ENCODE measurements at places on chromosomes 2 and 18.
A peak's percentile ranks its signal among the peaks of the same experiment; 100 is the strongest.

DNA sequence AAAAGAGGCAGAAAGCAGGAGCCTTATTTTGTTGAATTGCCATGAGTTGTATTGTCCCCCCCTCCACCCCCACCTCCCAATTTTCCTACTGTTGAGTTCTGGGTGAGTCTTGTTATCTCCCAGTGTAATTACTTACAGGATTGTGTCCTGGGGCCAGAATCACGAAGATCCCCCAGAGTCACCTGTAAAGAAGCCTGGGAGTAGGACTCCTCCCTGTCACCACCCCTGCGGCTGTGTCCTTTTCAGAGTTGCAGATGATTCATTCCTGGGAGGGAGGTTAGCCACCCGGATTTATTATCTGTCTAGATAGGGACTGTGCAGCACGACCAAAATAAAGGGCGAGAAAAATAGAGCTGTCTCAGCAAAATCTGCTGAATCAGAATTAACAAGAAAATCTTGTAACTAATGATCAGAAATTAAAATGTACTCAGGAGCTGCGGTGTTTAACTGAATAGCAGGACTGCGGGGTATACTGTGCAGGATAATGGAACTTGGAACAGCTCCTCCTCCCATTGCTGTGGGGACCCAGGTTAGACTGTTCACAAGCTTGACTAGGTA, 81.7 kb upstream of the CAPN13 start:
- DNase-seq, result no peak

DNA sequence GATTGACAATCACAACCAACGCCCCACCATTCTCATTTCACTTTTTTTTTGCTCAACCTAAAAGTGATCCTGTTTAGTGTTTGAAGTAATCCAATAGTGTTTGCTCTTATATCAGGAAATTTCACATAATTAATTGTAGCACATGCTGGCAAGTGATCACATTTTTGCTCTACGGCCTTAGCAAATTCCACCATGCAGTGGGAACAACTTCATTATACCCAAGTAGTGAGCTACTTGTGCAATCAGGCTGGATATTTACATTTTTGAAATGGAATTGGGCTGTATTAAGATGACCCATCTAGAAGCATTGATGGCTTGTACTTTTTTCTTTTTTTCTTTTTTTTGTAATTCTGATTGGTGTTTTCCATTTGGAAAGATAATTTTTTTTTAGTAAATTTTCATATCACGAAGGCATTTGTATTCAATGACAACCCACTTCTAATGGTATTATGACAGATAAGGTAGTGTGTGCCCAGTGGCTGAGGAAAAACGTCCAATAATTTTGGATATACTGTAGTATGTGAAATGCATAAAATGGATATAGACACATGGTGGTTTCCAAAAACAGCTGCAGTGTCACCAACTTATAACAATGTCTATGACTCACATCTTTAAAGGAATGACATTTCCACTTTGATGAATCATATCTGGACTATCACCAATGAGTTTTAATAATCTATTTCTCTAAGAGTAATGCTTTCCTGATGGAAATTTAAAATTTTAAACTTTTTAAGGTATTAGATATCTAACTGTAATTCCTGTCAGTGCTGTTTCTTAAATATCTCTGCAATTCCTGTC, 130.6 kb downstream of the COL6A3 start:
- DNase-seq, result no peak

DNA sequence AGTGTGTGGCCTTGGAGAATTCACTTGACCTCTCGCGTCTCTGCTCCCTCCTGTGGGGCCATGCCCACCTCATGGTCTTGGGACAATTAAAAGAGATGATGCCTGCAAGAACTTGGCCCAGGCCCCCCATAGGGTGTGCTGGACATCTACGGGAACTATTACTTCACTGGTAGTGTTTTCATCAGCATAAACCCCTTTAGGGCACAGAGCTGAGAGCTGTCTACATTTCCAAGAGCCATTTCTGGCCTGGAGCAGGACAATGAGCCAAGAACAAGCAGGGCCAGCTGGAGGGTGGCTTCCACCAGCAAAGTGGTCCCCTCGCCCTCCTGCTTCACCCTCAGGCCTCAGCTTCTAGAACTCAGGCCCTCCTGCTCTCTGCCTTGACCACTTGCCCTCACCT, 232.3 kb downstream of the ZBTB7C start:
- DNase-seq, result no peak

DNA sequence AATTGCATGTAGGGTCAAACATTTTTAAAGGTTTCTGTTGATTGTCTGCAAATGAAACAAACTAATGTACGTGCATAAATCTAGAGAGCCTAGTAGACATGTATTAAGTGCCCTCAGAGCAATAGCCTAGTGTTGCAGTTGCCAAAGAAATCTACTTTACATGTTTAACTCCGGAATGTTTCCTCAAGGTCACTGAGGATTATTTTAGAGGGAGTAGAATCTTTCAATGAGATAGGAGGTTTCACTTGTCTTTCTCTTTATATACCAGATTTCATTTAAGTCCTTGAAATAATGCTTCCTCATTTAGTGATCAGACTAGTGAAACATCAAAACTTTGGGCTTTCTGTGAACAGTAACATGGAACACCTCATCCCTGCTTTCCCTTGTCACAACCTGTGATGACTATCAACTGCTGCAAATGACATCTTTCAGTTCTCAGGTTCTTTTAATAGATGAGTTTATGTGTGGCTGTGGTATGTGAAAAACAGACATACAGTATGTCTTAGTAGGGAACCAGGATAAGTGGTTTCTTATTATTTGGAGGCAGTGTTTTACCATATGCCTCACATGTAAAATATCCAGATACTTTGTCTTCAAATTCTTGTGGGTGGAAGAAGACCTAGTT, 5.5 kb downstream of the UBE2E3 start:
- DNase-seq, result no peak

- peak; percentile 32 for DNase-seq
Observed at GRCh38 chr18:3177902-3178687, 41.7 kb downstream of the MYOM1 start.

DNA sequence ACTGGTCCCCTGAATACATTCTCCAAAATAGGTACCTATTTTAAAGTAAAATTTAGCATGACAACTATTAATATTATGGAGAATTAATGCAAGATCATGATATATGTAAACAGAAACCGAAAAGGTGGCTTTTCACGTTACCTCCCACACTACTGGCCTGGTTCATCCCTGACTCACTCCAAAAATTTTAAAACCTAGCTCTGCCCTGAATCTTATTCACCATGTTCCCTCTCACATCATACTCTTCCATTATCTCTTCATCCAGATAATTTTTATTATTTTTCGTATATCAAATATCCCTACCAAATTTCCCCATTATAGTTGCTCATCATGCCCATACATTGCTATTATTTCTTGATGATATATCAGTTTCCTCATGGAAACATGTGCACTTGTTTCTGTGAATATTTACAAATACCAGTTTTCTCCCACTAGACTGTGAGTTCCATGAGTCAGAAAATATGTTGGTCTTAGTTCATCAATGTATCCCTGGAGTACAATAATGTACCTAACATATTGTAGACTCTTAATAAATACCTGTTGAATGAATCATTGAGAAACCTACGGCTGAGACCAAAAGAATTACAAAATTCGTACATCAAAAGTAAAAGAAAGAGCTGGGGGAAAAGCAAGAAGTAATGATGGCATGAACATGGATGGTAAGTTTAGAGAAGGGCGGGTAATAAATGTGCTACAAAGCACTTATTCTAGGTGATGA, 360.1 kb upstream of the CHAC2 start:
- no peak for DNase-seq

GRCh38 chr18:8423051-8423557, 186.1 kb upstream of the RAB12 start:
- DNase-seq, result no peak

DNA sequence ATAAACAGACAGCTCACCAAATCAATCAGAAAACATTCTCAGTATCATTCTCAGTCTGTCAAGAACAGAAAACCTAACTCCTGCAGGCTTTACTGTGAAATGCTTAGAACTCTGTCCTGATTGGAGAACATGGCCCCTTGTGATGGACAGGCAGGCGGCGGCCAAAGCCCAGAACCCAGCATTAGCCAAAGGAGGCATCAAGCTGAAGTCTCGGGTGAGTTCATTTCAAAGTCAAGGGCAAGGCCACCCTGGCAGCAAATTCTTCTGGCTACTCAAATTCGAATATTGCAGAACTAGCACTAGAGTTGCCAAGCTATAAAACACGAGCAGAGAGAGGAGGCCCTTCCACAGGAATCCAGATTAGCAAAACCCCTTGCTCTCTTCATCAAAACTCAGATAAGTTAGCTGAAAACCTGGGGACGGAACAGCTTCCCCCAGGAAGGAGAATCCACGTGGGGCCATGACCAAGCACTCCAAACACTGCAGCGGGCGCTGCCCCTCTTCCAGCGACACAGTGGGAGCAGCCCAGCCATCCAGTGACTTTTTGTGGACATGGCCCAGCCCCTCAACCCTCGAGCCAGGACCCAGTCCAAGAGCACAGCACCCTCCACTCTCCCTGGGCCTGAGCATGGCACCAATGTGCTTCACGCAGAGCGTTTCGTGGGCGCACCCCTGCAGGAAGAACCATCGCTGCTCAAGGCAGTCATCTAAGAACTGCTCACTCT, 98.6 kb downstream of the HDAC4 start:
- peak; percentile 32 for DNase-seq

GRCh38 chr2:206584323-206585116, 57.8 kb upstream of the FAM237A start:
- peak; percentile 50 for DNase-seq

Data from head of caudate nucleus (tissue), 42 donors.